ENCODE measurements at places on chromosomes 4 and X.

GRCh38 chr4:166202991-166203390 lies 330.0 kb downstream of the TLL1 start:
- DNase-seq: no peak

GRCh38 chrX:129115104-129115503 lies 408.2 kb downstream of the SMARCA1 start:
- DNase-seq: no peak

- no peak for DNase-seq
Observed at GRCh38 chr4:118816538-118817177, 19.3 kb downstream of the SEC24D start.

- no peak for DNase-seq
Observed at GRCh38 chr4:63214076-63214475, 1195.2 kb downstream of the TECRL start.

DNA sequence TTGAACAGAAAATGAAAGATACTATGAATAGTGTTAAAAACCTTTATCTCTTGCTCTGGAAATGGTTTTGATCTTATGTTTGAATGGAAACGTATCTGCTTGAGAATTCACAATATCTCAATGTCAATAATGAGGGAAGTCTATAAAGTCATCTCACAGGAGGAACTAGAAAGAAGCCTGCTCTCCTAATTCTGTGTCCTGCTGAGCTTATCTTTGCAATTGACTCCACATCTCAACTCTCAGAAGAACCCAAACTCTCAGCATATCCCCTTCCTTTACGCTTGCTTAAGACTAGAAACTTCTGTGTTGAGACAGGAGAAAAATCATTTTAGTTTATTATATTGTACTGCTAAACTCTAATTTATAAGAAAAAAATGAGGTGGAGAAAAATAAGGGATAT lies 8.3 kb upstream of the PF4V1 start:
- DNase-seq: no peak

DNA sequence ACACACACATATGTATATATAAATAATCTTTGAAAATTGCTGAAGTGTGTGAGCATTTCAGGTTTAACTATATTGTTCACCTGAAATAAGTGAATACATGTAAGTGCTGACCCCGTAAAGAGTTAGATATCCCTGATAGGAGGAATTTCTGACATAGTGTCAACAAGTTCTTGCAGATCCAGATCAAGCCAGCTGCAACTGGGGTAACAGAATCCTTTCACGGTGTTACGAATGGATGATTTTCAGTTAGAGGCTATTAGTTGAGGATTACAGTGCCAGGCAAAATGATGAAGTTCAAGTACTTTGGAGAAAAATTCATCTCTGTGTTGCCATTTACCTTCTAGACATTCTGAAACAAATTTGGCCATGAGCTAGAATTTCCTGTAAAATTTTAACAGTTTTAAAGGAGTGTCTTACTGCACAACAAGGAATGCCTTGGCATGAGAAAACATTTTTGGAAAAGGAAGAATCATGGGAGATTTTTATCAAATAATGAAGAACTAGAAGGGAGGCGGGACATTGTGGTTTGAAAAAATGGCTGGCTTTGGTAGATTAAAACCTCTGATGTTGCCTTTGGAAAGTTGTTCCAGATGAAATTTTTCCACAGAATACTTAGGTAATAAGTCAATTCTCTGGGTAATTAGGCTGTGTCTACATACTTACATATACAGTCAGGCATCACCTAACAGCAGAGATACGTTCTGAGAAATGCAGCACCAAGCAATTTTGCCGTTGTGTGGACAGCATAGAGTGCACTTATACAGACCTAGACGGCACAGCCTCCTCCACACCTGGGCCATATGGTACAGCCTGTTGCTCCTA lies 84.4 kb upstream of the FAT1 start:
- DNase-seq: no peak

DNA sequence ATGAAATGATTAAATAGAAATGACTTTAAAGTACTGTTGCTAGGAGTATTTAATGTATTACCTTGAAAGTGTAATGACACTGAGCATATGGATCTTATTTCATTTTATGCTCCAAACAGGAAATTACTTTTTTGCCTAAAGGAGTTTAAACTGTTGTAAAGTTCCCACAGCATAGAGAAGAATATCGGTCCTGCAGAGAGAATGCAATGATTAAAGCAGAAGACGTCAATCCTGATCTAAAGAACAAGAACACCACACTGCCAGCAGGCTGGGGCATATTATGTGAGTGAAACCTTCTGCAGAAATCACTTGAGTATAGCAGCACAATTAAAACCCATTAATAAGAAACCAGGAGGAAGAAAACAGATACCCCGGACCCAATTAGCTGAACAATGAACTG lies 72.8 kb upstream of the CAMK2D start:
- no peak for DNase-seq

DNA sequence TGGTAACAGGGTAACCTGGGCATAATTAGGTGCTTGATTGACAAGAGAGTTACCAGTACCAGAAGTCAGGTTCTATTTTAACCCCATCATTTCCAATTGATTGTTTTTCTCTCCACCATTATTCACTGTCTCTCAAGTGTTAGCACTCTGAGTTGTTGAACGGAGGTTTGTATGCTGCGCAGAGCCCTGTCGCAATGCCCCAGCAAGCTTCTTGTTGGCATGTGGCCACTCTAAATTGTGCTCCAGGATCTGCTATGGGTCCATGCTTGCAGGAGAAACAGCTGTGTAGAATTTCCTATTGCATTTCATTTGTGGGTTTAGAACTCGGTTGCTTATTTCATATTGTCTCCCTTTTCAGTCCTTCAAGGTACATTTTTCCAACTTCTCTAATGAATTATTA lies 98.2 kb downstream of the KLHL8 start:
- DNase-seq: no peak

DNA sequence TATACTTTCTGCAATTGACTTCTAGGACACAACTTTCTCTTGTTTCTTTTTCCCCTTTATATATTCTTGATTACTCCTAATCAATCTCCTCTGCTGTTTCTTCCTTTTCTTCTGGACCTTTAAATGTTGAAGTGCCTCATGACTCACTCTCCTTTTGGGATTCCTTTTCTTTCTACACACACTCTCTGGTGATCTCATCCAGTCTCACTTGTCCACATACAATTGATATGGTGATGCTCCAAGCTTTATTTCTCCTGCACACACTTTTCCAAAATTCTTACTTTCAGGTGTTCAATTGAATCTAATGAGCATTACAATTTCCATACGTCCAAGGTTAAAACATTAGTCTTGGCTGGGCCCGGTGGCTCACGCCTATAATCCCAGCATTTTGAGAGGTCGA lies 794.8 kb upstream of the EPHA5 start:
- no peak for DNase-seq

DNA sequence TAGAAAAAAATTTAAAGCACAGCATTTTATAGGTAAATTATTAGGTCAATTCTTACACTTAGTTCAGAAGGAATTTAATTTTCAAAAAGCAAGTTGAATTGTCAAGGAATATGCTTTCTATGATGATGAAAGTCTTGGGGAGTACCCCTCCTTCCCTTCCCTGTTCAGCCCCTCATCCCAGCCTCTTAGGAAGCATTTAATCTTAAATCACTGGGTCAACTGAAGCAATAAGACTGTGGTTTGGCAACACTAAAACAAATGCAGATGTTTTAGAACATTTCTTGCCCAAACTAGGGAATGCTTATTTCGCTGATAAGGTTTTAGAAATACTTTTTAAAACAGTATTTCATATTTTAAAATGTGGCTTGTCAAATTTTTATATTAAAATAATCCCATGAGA lies 19.1 kb upstream of the ARSJ start:
- no peak for DNase-seq

DNA sequence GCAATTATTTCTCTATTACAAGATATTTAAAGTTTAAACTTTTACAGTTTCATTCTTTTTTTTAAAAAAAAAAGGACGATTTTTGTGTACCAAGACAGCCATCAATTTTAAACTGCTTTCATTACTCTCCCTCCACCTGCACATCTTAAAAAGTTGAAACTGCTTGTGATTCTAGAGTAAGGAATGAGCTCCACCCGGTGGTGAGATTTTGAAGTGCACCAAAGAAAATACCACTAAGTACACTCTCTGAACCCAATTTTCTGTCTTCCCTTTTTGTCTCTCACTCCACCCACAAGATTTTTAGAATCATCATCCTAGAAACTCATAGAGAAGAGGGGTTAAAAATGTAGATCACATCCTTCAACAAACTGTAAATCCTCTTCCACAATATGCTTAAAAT lies 91.3 kb upstream of the WDR44 start:
- DNase-seq: no peak

DNA sequence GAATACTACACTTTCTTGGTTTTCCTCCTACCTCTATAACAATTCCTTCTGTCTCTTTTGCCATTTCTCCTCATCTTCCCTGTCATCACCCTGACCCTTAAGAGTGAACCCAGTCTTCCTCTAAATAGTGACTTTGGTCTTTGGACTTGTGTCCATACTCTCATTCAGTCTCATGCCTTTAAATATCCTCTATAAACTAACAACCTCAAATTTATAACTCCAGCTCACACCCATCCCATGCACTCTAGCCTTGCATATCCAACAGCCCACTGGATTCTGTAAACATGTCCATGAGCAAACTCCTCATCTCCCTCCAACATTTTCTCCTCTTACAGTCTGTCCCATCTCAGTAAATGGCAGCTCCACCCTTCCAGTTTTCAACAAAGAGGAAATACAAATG lies 15.0 kb downstream of the BCLAF3 start:
- no peak for DNase-seq

- no peak for DNase-seq
Observed at GRCh38 chr4:37837446-37837845, 11.0 kb downstream of the PGM2 start.

Data from activated gamma-delta T cell treated with anti-CD3 and anti-CD28 coated beads, Interleukin-2, amount 50 U/mL, for 16 hours (primary cell).